ENCODE measurements at places on chromosomes 13 and 19.
A peak's percentile ranks its signal among the peaks of the same experiment; 100 is the strongest.

DNA sequence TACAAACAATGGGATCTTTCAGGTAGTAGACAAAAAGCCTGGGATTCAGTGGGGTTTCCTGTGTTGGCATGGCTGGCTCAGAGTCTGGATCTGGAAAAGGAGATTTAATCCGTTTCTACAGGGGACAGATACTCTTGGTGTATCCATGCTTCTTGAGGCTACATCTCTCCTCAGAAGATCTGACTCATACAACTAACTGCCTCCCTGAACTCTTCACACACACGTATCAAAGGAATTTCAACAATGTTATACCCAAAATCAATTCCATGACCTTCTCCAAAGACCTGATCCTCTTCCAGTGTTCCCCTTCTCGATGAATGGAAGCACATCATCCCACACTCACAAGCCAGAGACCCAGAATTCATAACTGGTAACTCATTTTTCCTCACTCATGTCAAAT is 435.3 kb upstream of the NBEA start:
- DNase-seq, result no peak

GRCh38 chr19:35805526-35806102 is 7.0 kb downstream of the PRODH2 start:
- DNase-seq, result no peak

DNA sequence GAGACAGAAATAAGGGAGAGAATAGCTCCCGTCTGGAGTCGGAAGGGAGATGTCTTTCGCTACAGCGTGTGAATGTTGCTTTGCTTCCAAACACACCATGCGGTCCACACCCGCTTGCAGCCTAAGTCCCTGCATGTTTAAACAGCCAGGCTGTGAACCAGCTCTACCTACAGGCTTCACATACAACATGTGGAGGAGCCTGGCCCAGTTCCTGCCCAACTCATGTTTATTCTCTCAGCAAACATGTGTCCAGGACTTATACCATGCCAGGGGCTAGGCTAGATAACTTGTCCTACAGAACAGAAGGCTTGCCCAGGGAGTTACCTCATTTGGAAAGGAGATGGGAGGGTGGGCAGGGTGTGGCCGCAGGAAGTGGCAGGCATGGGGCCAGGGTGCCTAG is 181.5 kb downstream of the FOXO1 start:
- DNase-seq, result no peak

DNA sequence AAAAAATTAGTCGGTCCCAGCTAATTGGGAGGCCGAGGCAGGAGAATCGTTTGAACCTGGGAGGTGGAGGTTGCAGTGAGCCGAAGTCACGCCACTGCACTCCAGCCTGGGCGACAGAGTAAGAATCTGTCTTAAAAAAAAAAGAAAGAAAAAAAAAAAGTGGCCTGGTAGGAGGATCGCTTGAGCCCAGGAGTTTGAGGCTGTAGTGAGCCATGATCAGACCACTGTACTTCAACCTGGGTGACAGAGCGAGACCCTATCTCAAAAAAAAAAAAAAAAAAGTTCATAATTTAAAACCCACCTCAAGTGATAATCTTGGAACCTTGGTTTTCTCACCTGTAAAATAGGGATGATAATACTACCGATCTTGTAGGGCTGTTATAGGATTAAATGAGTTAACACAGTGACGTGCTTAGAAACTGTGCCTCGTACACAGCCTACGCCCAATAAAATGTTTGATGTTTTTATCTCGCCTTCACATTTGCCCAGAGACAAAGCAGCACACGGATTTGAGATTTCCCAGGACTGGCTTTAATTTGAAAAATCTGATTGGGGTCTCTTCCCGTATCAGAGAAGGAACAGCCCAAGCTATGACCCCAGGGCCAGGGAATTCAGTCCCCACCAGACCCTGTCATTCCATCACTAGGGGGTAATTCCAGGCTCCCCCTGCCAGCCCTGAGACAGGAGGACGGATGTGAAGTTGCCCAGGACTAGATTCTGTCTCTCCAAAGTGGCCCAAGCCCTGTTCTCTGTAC is 3.6 kb downstream of the SERTAD1 start:
- DNase-seq, result no peak

DNA sequence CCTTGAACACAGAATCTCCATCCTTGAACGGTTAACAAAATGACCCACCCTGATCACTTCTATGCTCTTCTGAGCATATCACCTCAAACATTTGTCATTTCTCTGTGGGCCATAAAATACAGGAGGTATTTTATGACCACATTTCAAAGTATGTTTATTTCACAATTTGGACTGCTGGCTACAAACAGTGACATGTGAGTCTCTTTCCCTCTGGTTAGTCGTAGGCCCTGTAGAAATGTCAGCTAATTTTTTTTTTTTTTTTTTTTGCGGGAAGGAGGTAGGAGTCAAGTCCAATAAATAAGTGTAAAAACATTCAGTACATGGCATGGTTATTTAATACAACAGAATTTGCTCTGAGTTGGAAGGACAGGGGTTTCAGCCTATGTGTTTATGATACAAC is 70.7 kb downstream of the FOXO1 start:
- no peak for DNase-seq

- no peak for DNase-seq
These were observed 28.5 kb upstream of the RBM26 start for GRCh38 chr13:79434556-79434955.

DNA sequence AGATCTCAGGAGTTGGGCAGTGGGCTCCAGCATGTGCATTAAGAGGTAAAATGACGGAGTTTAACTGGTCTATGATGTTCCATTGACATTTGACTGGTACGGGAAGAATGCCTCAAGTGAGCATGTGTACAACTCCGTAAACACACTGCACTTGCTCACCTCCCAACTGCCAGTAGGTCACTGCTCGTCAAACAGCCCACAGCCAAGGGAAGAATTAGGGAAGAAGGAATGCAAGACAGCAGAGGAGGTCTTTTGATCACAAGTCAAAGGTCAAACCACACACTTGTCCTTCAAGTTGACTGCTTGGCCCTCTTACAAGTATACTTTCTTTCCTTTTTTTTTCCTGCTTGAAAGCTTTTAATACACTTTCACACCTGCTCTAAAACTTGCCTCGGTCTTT is 236.7 kb downstream of the B3GLCT start:
- DNase-seq, result no peak

- no peak for DNase-seq
These were observed 123.2 kb upstream of the UFM1 start for GRCh38 chr13:38226496-38226895.

- DNase-seq, result no peak
These were observed 38.4 kb upstream of the TCF3 start for GRCh38 chr19:1690699-1691307.

DNA sequence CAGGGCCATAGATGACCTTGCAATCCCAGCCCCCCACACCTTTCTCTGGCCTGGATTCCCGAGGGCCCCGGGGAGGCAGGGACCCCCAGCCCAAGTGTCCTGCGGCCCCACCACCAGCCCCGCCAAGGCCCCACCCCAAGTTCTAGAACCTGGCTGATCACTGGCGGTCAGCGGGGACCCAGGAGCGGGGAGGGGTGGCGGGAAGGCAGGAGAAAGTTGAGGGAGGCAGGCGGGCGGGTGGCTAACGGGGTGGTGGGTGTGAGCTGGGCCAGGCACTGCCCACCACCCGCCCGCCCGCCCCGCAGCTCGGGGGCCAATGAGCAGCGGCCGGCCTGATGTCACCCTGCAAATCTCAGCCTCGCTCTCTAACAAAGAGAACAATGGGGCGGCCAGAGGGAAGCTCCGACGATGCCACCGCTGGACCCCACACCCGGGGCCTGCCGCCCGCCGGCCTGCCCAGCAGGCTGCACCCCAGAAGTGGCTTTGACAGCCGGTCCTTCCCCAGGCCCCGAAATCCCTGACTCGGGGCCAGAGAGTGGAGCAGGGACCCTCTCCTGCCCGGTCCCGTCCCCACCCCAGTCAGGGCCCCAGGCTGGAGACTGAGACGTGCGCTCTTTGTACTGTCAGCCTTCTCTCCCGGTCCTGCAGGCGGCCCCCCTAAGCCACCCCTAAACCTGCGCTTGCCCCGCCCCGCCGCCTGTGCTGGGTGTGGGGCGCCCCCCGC is 1.6 kb downstream of the MEX3D start:
- DNase-seq, result no peak

- DNase-seq, result no peak
These were observed 16.3 kb downstream of the ZNF91 start for GRCh38 chr19:23378948-23379347.

- no peak for DNase-seq
These were observed 2.8 kb downstream of the CPAMD8 start for GRCh38 chr19:17023805-17024204.

- DNase-seq, result no peak
These were observed 27.0 kb downstream of the TMEM161A start for GRCh38 chr19:19111136-19111835.

DNA sequence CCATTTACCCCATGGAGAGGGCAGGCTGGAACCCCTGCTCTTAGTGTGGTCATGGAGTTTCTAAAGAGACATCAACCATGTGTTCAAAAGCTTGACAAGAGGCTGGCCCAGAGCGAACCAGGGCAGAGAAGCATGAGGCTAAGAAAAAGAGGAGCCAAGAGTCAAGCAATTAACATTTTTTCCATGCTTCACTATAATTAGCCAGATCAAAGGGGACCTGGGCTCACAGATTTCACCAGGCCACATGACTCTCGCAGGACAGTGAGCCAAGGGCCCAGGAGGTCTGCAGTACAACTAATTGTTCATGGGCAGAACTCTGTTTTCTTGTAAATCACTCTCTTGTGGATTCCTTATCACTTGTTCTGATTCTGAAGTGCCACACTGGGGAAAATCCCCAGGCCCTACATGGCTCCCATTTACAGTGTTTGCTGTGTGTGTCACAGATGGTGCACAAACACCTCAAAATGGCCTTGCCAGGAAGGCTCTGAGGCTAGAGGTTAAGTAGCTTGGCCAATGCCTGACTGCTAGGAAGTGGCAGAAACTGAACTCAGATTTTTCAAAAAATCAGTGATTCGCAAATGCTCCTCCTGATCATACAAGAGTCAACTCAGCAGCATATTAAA is 101.2 kb downstream of the LHFPL6 start:
- no peak for DNase-seq

- DNase-seq, result no peak
These were observed at the start of gene C5AR2 for GRCh38 chr19:47331931-47332547. Gene C5AR2 (plus strand): TSS chr19:47332175. CDS start chr19:47340800, 8,625 bp downstream.

GRCh38 chr13:21359855-21360254 is 99.2 kb downstream of the ZDHHC20 start:
- DNase-seq, result no peak

DNA sequence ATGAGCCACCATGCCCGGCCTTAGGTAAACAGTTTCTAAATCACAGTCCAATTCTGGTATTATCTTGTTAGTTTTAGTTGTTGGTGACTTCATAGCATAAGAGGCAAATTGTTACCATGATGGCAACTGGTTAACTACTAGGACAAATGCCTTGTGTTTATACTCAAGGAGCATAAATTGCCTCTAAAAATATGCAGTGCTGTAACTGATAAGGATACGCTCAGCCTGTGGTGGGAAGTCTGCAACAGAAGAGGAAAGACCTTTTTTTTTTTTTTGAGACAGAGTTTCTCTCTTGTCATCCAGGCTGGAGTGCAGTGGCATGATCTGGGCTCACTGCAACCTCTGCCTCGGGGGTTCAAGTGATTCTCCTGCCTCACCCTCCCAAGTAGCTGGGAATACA is 311.9 kb upstream of the ARGLU1 start:
- no peak for DNase-seq

- DNase-seq, result no peak
These were observed 16.4 kb downstream of the POLRMT start for GRCh38 chr19:616747-617526.

- no peak for DNase-seq
These were observed 7.4 kb downstream of the TGDS start for GRCh38 chr13:94588541-94588940.

GRCh38 chr13:111474136-111475002 is 153.9 kb downstream of the TEX29 start:
- no peak for DNase-seq

- peak; percentile 17 for DNase-seq
These were observed 224.5 kb downstream of the B3GLCT start for GRCh38 chr13:31424130-31424729.

DNA sequence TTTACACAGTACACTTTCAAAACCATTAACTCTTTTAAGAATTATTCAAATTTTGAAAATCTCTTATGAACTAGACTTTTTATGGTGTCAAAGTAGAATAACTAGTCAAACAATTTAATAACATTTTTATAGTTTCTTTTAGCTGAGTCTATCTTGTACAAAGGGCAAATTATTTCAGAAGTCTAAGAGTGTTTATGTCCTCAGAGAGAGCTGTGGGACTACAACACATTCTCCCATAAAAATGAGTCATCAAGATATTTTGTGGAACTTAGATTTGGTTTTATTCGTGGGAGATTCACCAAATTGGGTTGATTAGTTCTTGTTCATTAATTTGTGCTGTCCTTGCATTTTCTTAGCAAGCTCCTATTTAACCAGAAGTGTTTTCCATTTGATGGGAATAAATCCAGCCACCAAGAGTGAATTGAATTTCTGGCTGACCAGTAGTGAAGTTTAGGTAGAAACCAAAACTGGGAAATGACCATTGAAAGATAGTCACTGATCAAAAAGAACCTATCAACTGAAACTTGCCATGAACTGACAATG is 291.0 kb downstream of the DLEU7 start:
- DNase-seq, result no peak

DNA sequence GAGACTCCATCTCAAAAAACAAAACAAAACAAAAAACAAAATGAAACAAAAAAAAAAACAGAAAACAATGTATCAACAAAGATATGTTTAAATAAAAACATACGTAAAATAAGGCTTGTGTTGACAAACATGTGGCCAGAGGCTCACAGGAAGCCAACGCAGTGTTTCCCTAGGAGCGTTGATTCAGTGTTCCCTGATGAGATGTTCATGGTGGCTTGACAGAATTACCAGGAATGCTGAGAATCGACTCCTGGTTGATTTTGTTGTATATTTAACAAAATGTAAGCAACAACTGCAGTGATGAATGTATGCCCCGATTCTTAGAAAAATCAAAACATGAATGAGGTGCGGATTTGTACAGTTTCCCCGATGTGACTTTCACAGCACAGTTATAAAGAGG is 8.9 kb upstream of the ZNF787 start:
- no peak for DNase-seq

DNA sequence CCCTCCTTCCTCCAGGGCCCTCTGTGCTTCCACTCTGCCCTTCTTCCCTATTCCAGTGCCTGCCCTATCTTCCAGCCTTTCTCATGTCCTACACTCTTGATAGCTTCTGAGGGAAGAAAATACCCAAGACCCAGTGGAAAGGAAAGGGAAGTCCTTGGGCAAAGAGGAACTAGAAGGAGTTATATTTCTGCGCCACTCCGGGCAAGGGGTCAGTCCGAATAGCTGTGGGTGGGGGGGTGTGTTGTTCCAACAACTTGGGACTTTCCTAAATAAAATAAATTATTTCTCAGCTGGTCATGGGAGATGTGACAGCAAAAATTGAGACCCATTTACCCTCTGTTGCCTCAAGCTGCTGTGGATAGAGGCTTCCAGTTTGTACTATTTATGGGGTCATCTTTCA is 23.2 kb downstream of the CABP5 start:
- DNase-seq, result no peak

GRCh38 chr19:43774103-43774939 is 6.5 kb downstream of the KCNN4 start:
- DNase-seq, result no peak

GRCh38 chr13:31351376-31351775 is 151.6 kb downstream of the B3GLCT start:
- no peak for DNase-seq

Data from stimulated activated CD8-positive, alpha-beta memory T cell treated with anti-CD3 and anti-CD28 coated beads, Interleukin-4, amount 100 ng/mL, for 1 hour (primary cell).